ENCODE measurements at places on chromosomes 4 and X.

GRCh38 chrX:72238183-72238582 lies 644 bp downstream of the ERCC6L start:
- no peak overlapping the region for H3K27ac ChIP-seq
- H3K4me3 ChIP-seq = peak overlapping the region; percentile 79
- DNase-seq = no peak
- no peaks in the 10 kb centered on the region for H3K27me3 ChIP-seq
- peaks cover 2% of the 10 kb centered on the region for H3K36me3 ChIP-seq

GRCh38 chrX:136768469-136769084 lies 12.2 kb downstream of the ARHGEF6 start:
- peak overlapping the region; percentile 87 for H3K27ac ChIP-seq
- peak; percentile 78 for DNase-seq
- peaks cover 3% of the 10 kb centered on the region for H3K36me3 ChIP-seq
- peaks cover 48% of the 10 kb centered on the region for H3K4me1 ChIP-seq

DNA sequence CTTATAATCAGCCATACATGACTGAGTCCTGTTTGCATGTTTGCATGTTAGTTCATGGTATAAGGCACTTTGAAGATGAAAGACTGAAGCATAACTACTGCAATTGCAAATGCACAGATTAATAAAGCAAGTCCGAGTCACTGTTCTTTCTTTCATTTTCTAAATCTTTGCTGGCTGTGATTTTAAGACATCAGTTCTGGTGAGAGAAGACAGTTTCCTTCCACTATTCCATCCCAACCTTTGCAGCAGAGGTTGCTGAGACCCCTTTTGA lies 28.3 kb downstream of the RASL11B start:
- H3K27ac ChIP-seq = peak overlapping the region; percentile 78
- peaks cover 21% of the 10 kb centered on the region for H3K4me1 ChIP-seq
- H3K36me3 ChIP-seq = peaks cover 19% of the 10 kb centered on the region

DNA sequence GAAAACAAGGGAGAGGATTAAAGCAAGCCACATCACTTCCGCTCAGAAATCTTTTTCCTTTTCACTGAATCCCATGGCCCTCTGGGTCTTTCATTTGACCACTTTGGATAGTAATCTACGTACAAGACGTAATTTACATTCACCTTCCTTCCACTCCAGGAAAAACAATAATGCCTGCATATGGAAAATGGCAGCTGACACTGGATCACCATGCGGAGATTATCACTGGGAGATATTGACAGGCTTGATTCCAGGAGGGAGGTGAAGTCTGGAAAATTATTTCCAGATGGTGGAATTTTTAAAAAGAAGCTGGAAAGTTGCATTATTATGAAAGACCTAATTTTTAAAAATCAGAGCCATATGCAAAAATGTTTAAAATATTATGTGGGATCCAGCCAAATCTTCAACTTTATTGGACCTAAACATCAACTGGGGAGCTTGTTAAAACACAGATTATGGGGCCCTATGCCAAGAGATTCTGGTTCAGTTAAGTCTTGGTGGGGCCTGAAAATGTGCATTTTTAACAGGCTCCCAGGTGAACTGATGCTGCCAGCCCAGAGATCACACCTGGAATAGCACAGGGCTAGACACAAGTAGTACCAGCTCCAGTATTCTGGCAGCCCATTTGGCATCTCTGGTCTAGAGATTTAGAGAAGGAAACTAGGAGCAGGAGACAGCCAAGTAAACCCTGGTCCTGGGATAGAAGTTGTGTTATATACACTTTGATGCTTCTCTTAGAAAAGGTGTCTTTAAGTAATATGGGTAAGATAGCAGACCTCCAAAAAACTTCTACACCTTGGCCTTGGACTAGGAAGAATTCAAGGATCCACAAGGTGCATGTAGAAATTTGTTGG lies 290.3 kb upstream of the LDB2 start:
- no peak for DNase-seq
- H3K4me3 ChIP-seq = no peak overlapping the region
- peaks cover 12% of the 10 kb centered on the region for H3K27me3 ChIP-seq
- H3K27ac ChIP-seq = no peak overlapping the region
- H3K4me1 ChIP-seq = no peaks in the 10 kb centered on the region
- no peaks in the 10 kb centered on the region for H3K36me3 ChIP-seq

- DNase-seq = no peak
- no peaks in the 10 kb centered on the region for H3K27me3 ChIP-seq
- no peaks in the 10 kb centered on the region for H3K36me3 ChIP-seq
- no peak overlapping the region for H3K4me3 ChIP-seq
- no peaks in the 10 kb centered on the region for H3K4me1 ChIP-seq
Measured at GRCh38 chr4:8112036-8112576, 46.5 kb downstream of the ABLIM2 start.

DNA sequence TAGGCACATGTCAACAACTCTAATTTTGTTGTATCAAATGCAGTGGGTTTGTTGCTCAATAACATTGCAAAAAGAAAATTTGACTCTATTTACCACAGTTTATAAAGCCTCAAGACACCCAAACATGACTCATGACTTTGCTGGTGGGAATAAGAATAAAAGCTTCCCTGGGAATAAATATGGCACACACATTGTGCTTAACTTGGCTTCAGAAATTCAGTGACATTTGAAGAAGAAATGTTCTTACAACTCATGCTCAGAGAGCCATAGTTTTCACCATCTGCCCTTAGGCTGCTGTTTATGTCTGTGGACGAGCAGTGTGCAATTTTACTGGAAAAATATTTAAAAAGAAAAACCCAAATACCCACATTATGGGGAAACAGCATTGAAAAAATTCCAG lies 60.9 kb downstream of the SPATA18 start:
- H3K36me3 ChIP-seq = no peaks in the 10 kb centered on the region
- DNase-seq = no peak
- no peaks in the 10 kb centered on the region for H3K27me3 ChIP-seq
- H3K27ac ChIP-seq = no peak overlapping the region
- H3K4me1 ChIP-seq = no peaks in the 10 kb centered on the region
- no peak overlapping the region for H3K4me3 ChIP-seq

- no peak for DNase-seq
- no peaks in the 10 kb centered on the region for H3K4me1 ChIP-seq
- no peak overlapping the region for H3K4me3 ChIP-seq
Measured at GRCh38 chr4:110869862-110870572, 247.1 kb upstream of the PITX2 start.

DNA sequence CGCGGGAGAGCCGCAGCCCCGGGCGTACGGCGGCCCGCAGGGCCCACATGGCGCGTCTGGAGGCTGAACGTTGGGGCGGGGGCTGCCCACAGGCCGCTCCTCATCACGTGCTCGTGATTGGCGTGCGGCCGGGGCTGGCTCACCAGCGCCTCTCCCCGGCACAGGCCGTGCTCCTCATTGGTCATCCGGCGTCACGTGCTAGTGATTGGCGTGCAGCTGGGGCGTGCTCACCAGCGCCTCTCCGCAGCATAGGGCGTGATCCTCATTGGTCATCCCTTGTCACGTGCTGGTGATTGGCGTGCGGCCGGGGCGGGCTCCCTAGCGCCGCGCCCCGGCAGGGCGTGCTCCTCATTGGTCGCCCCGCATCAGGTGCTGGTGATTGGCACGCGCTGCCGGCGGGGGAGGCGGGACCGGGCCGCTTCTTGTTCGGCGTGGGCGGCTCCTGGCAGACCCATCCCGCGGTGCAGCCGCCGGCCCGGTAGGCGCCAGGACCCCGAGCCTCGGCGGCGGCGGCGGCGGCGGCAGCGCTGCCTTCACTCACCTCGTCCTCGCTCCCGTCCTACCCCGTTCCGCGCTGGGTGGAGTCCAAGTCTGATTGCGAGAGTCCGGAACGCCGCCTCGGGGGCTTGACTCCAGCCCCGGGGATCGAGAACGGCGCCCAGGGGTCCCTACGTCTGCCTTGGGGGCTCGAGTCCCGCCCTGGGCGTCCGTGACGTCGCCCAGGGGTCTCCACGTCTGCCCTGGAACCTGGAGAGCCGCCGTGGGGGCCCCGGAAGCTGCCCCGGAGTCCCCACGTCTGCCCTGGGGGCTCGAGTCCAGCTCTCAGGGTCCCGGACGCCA lies at the start of gene GTPBP6:
GTPBP6 (minus strand) TSS at position 58 of the 840 bp plus-strand sequence; CDS start at position 49, 9 bp downstream.
- peaks cover 6% of the 10 kb centered on the region for H3K36me3 ChIP-seq
- H3K27ac ChIP-seq = peak within 1 kb of the TSS; percentile 99
- H3K27me3 ChIP-seq = no peaks in the 10 kb centered on the region
- peaks cover 23% of the 10 kb centered on the region for H3K4me1 ChIP-seq

GRCh38 chr4:2742081-2742822 lies 13.9 kb downstream of the TNIP2 start:
- no peaks in the 10 kb centered on the region for H3K27me3 ChIP-seq
- no peak overlapping the region for H3K27ac ChIP-seq
- H3K4me1 ChIP-seq = peaks cover 33% of the 10 kb centered on the region
- no peak overlapping the region for H3K4me3 ChIP-seq
- H3K36me3 ChIP-seq = peaks cover 68% of the 10 kb centered on the region

DNA sequence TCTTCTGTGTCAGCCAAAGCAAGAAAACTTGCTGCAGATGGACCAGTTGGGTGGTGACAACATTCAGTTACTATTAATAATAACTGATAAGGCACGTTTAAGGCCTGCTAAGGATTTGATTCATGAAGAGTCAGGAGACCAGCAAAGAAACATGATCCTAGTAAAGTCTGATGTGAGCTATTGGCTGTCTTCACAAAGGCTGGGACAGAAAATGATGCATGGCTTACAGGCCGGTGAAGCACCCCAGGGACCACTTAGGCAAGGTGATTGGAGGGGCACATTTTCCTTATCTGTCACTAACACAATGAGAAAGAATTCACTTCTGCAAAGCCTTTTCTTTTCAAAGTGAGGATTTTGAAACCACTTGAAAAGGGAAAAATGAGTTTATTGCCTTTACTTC lies 65.4 kb upstream of the TRPC3 start:
- H3K36me3 ChIP-seq = no peaks in the 10 kb centered on the region
- no peaks in the 10 kb centered on the region for H3K4me1 ChIP-seq
- H3K4me3 ChIP-seq = no peak overlapping the region
- H3K27me3 ChIP-seq = peaks cover 11% of the 10 kb centered on the region
- no peak overlapping the region for H3K27ac ChIP-seq
- no peak for DNase-seq

- no peaks in the 10 kb centered on the region for H3K27me3 ChIP-seq
- no peak overlapping the region for H3K27ac ChIP-seq
- no peaks in the 10 kb centered on the region for H3K4me1 ChIP-seq
- DNase-seq = no peak
Measured at GRCh38 chr4:183599690-183600089, 59.3 kb downstream of the RWDD4 start.

DNA sequence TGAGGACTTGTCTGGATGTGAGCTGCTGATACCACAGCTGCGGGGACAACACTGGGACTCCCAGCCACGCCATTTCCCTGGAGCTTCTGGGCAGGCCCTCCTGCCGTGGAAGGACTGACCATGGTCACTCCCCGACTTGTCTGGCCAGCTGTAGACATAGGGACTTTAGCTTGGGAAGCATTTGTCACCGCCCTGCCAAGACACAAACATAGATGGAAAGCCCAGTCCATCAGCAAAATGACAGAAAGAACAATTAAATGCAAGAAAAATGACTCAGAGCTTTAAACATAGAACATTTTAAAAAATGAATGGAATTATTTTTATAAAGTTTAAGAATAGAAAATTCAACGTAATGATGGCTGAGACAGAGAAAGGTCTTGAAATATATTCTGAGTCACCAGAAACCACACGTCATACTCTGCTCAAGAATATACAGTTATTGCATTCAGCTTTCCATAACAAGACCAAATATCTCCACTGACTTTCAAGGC lies 107.6 kb upstream of the CBR4 start:
- H3K4me3 ChIP-seq = no peak overlapping the region
- H3K27ac ChIP-seq = no peak overlapping the region
- no peaks in the 10 kb centered on the region for H3K36me3 ChIP-seq
- no peaks in the 10 kb centered on the region for H3K4me1 ChIP-seq
- no peak for DNase-seq
